ENCODE measurements at places on chromosomes 16 and 17.

GRCh38 chr16:22123759-22124490, 31.6 kb downstream of the VWA3A start:
- no peak for DNase-seq

DNA sequence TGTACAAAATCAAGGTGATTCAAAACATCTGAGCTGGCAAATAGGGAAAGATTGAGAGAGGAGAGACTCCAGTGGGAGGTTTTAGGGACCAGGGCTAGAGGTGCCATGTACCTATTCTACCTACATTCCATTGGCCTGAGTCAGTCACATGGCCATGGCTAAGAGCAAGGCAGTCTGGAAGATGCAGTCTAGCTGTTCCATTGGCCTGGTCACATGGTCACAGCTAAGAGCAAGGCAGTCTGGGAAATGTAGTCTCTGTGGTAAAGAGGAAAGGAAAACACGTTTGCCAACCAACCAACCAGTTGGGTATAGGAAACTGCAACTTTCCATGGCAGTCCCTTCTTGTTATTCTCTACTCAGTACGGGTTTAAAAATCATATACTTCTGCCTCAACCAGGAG, 369.1 kb downstream of the XYLT1 start:
- DNase-seq, result no peak

- DNase-seq, result no peak
Observed at GRCh38 chr16:69861292-69862030, 89.7 kb upstream of the CLEC18A start.

DNA sequence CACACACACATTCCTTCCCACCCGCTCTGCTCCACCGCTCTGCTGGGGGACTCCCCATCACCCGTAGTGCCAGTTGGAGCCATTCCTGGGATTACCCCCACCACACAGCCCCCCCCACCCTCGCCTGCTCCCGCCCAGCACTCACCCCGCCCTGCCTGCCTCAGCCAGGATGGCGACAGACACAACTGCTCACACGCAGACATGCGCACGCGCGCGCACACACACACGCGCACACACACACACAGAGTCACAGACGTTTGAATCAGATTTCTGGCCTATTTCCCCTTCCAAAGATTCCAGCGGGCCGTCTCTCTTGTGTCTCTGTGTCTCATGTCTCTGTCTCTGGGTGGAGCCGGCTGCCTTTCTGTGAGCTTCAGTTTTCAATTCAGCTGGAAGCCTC, 4.4 kb downstream of the CACNA1G start:
- DNase-seq, result no peak

- DNase-seq, result no peak
Observed at GRCh38 chr17:8158267-8159031, 4.3 kb downstream of the VAMP2 start.

GRCh38 chr16:14205666-14206065, 134.5 kb downstream of the MRTFB start:
- no peak for DNase-seq

DNA sequence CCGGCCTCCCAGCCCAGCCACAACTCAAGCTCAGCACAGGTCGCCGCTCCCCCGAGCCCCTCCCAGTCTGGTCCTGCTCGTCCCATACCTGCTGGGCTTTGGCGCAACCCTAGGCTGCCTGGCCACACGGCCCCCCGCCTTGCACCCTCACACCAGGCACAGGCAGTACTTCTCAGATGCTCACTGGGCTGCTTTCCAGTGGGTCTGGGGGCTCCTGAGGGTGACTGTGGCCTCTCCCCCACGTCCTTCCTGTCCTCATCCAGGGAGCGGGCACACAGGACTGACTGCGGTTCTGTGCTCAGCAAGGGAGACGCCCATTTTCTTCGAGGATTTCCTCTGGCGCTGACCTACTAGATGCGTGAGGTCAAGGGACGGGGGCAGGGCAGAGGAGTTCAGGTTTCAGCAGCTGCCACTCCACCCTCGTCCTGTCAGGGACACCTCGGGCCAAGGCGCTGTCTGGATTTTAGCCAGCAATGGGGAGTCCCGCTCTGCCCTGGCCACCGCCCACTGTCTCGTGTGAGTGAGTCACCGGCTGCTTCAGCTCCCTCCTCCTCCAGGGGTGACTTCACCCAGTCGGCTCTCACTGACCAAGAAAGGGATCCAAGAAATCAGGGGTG, 115.8 kb downstream of the NPIPB11 start:
- peak; percentile 99 for DNase-seq

DNA sequence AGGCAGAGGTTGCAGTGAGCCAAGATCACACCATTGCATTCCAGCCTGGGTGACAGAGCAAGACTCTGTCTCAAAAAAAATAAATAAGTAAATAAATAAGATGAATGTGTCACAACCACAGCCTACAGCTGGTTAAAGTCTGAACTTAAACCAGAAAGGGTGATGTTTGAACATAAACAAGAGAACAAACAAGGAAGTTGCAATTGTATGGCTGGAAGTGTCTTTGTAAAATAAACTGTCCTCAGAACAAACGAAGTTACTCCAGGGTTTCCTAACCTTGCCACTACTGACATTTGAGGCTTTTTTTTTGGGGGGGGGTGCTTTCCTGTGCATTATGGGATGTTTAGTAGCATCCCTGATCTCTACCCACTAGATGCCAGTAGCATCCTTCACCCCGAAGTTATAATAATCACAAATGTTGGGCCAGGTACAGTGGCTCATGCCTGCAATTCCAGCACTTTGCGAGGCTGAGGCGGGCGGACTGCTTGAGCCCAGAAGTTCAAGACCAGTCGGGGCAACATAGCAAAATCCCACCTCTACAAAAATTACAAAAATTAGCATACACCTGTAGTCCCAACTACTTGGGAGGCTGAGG, 119.2 kb downstream of the XYLT1 start:
- DNase-seq, result no peak

DNA sequence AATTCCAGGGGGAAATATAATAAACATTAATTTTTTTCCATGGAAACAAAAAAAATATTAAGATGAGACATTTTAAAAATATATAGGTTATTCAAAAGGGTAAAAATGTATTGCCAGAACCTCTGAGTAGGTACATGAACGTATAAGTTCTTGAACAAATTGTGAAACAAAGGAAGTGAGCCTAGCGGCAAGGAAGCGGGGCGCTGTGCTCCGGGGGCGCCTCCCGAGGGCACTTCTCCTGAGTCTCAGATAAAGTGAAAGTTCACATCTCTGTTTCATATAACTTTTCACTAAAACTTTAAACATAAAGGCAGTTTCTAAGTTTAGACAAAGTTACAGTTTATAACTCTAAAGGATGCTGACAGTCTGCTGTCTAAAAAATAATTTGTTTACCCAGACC, 52.3 kb downstream of the TNRC6C start:
- DNase-seq, result no peak

- no peak for DNase-seq
Observed at GRCh38 chr16:4016005-4016352, 100.3 kb downstream of the ADCY9 start.

- no peak for DNase-seq
Observed at GRCh38 chr16:72925631-72925979, 122.3 kb downstream of the ZFHX3 start.

GRCh38 chr17:57422574-57423164, 166.3 kb downstream of the MSI2 start:
- no peak for DNase-seq

DNA sequence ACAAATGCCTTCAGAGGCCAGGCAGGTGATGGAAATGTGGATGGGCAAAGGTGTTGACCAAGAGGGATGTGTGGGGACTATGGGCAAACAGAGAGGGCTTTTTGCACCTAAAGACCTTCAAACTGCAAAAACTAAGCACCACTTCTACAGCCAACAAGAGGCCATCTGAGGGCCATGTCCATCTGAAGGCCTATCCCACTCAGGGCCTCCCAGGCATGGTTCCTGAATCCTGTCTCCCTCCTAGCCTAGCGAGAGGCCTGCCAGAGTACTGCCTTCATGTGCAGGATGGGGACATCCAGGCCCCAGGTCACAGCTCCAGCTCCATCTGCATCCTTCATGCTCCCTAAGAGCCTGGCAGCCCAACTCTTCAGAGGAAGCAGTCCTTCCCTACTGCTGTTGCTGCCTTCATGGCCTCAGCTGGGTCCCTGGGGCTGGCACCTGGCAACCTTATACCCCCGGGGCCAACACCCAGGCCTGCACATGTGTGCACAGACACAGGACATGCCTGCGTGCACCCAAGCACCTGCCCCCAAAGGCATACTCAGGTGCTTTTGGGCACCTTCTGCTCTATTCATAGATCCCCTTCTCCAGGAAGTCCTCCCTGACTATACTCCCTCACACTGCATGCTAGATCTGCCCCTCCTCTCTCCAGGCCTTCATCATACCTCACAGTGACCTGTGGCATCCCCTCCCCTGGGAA, 95.2 kb downstream of the C16orf78 start:
- DNase-seq, result no peak

GRCh38 chr17:82231562-82232321, 2.9 kb downstream of the SLC16A3 start:
- no peak for DNase-seq

DNA sequence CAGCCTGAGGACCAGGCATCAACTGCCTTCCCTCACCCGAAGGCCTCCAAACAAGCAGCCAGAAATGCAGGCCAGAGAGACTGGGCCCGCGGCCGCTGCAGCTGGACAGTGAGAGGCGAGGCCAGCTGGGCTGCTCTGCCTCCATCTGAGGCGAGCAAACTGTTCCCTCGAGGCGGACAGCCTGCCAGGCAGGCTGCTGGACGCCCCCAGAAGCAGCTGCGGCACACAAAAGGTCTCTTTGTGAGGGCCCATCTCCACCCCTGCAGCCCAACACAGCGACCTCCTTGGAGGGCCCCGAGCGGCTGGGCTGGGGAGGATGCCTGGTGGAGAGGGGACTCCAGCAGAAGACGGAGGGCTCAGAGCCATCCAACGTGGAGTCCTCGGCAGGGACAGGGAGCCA, 4.7 kb downstream of the CORO7 start:
- no peak for DNase-seq

- no peak for DNase-seq
Observed at GRCh38 chr16:1949507-1949906, 5.0 kb downstream of the RPL3L start.
